MG63 (cell line): ENCODE measurements at places on chromosomes 3 and 15. TPM values are rescaled to one million over a fixed set of nuclear protein-coding genes. Genes with fewer than 3 reads are reported as not detected.

DNA sequence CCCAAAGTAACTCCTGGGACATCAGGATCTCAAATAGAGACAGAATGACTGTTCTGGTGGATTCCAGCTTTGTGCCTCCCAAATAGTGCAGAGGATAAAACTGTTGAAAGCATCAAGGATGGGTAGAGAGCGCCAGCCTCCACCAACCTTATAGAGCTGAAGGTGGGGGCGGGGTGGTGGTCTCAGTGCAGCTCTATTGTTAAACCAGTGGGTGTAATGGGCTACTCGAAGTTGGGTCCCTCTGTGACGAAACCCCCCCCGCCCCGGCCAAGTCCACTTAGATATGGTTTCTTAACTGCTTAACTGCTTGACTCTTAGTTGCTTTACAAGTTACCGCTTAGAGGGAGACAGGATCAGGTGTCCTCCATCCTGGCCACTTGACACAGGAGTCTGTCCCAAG lies 22.7 kb downstream of the DHX30 start:
- no peak for DNase-seq

- no peak for DNase-seq
Observed at GRCh38 chr3:128082546-128082945, 30.3 kb downstream of the SEC61A1 start.

Gene SATB1
- not detected in 2 replicates for total RNA-seq

Gene MYRIP
- 1.9 and 2.6 TPM in 2 replicates for total RNA-seq

DNA sequence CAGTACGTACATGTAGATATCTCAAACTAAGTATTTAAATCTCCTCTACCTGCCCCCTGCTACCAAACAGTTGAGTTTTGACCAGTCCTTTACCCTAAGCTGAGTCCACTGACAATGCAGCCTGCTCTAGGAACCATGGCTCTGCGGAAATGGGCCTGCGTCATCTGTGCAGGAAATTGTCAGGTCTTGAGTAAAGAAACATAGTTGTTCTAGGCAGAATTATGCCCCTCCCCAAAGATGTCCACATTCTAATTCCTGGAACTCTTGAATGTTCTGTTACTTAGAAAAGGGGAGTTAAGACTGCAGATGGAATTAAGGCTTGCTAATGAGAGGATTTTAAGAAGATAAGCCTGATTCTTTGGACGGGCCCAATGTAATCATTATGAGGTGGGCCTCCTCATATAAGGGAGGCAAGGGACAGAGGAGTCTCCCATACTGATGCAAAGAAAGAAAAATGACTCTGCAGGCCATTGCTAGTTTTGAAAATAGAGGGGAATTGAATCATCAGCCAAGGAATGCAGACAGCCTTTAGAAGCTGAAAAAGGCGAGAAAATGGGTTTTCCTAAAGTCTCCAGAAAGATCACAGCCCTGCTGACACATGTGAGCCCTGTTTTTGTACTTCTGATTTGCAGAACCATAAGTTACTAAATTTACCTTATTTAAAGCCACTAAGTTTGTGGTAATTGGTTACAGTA lies 5.5 kb upstream of the VGLL3 start:
- DNase-seq = no peak

Gene KLF15
- 0.22 and 0.26 TPM in 2 replicates for total RNA-seq

- DNase-seq = no peak
Observed at GRCh38 chr3:8627201-8627940, 17.2 kb downstream of the SSUH2 start.

DNA sequence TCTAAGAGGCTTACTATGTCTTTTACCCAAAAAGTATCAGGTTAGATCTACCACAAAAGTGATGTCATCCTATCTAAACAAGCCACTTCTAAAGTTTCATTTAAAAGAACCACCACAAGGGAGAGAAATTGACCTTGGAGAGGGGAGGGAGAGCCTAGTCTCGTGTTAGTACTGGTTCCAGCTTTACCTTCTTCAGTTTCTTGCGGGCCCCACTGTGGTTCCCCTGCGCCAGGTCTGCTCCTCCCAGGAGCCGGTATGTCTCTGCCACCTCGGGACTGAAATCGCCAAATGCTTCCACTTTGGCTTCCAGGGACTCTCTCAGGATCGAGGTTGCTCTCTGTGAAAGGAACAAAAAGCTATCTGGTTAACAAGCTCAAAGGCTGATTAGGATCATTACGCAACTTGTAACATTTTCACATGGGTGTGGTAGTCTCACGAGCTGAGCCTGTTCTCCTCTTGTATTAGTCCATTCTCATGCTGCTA lies 51.1 kb downstream of the SYNM start:
- DNase-seq = no peak

- DNase-seq = no peak
Observed at GRCh38 chr15:50059883-50060282, 59.1 kb downstream of the ATP8B4 start.

GRCh38 chr15:66308531-66308930 lies 15.2 kb downstream of the DIS3L start:
- no peak for DNase-seq

GRCh38 chr3:126857928-126858327 lies 125.0 kb upstream of the PLXNA1 start:
- DNase-seq = no peak

Gene PATL2
- not detected in 2 replicates for total RNA-seq

DNA sequence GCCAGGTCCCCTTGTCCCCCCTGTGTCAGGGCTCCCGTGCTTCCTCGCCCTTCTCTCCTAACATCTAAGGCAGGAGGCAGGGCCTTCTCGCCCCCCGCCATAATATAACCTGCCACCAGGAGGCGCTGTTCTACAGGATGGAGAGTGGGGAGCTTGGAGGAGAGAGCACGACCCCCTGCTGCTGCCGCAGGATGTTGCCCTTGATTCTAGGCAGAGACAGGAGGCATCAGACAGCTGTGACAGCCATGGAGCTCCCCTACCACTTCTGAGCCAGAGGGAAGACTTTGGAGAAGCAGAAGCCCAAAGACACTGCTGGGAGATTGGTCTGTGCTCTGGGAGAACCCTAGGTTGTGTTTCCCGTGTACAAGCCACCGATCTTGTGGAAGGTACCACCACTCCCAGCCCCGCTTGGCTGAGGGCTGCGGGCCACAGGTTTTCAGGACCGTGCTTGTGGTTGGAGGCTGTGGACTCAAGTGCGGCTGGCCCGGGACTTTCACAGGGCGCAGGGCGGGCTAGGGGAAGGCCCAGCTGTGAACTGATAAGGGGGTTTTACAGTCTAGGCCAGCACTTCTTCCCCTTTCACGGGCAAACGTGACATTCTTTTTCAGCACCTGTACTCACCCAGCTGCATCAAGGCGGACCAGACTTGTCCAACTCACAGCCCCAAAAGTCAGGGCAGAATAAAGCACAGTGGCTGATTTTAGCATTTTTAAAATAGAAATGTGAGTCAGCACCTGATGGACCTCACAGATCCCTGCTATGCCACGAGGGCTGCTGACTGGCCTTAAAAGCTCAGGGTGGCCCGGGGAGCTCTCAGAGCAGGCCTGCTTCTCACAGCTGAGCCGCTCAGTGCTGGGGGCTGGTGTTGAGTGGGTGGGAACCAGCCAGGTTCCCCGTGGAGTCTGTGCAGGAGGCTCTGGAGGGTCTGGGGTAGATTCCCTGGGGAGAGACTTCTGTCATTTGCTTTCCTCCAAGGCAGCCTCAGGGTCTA lies 2.6 kb upstream of the TIGIT start:
- peak; percentile 73 for DNase-seq

DNA sequence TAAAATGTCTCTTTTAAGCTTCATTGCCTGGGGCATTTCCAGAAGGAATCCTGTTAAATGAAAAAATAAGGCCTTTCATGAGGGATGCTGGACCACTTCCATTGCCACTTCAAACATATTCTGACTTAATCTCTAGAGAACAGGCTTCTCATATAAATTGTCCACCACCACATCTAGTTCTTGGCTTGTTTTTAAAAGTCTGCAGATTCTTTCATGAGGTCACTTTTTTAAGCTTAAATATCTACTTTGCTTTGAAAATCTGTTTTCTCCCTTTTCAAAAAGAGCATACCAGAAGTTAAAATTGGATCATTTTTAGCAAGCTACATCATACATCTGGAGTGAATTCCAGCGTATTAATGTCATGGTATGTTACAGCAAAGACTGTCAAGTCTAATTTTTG lies 131.6 kb downstream of the C3orf70 start:
- DNase-seq = no peak

- DNase-seq = no peak
Observed at GRCh38 chr3:20073683-20074082, 33.4 kb downstream of the KAT2B start.

DNA sequence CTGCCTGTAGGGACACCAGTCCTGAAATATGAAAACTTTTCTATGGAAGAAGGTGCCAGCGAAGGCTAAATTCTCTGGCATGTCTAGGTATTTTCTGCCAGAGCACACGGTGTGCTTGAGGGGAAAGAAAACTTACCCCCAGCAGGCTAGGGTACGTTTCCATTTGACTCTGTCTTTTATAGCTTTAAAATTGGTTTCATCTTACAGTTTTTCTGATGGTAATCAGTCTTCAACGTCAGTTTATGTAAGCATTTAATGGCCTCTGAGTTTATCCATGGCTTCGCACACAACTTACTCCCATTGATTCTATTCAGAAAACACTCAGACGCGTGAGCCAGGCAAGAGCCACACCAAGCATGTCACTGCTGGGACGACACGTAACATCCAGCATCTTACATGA lies 249.7 kb downstream of the ADAMTS17 start:
- DNase-seq = no peak

DNA sequence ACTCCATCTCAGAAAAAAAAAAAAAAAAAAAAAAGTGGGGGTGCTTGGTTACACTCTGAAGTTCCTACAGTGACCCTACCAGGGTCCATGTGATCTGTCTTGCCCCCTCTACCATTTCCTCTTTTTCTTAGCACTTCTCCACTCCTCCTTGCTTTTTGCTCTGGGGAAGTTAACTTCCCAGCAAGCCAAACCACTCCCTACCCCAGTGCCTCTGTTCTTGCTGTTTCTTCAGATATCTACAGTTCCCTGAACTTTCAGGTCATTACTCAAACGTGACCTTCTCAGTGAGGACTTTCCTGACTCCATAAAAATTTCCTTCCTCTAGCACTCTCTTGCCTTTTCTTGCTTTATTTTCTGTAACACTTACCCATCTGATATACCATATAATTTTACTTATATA lies 61.1 kb upstream of the GCNT3 start:
- no peak for DNase-seq

- no peak for DNase-seq
Observed at GRCh38 chr3:55567615-55568014, 80.5 kb upstream of the WNT5A start.

DNA sequence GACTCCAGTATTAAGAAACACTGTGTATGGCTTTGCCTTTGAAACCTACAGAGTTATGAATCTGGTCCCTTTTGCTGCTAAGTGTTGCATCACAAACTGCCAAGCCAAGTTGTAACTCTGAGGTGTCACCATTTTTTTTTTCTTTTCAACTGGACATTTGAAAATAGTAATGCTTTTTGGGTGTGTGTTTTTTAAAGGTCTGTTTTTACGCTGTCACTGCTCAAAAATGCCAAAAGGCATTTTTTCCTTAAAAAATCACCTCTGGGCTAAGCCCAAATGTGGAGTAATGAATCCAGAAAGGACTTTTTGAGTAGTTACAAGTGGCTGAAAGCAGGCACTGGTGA lies 9.5 kb downstream of the SMAD3 start:
- no peak for DNase-seq

Gene TAGLN3
- total RNA-seq = not detected in 2 replicates

- no peak for DNase-seq
Observed at GRCh38 chr3:122681974-122682409, 1.4 kb downstream of the PARP14 start.

Gene EPHA3
- total RNA-seq = 0.30 TPM in 1 of 2 replicates, not detected in the other

DNA sequence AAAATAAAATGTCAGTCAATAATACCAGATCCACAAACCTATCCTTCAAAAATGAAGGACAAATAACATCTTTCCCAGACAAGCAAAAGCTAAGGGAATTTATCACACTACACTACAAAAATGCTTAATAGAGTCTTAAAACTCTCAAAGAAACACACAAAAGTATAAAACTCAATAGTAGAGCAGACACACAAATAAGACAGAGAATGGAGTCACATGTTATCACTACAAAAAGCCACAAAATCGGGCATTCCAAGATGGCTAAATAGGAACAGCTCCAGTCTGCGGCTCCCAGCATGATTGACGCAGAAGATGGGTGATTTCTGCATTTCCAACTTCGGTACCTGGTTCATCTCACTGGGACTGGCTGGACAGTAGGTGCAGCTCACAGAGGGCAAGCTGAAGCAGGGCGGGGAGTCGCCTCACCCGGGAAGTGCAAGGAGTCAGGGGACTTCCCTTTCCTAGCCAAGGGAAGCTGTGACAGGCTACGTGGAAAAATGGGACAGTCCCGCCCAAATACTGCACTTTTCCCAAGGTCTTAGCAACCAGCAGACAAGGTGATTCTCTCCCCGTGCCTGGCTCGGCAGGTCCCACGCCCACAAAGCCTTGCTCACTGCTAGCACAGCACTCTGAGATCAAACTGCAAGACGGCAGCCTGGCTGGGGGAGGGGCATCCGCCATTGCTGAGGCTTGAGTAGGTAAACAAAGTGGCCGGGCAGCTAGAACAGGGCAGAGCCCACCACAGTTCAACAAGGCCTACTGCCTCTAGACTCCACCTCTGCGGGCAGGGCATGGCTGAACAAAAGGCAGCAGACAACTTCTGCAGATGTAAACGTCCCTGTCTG lies 46.3 kb downstream of the SENP7 start:
- DNase-seq = no peak

Gene HTR3E
- total RNA-seq = not detected in 2 replicates

- DNase-seq = no peak
Observed at GRCh38 chr3:50609071-50609762, 2.4 kb downstream of the CISH start.

DNA sequence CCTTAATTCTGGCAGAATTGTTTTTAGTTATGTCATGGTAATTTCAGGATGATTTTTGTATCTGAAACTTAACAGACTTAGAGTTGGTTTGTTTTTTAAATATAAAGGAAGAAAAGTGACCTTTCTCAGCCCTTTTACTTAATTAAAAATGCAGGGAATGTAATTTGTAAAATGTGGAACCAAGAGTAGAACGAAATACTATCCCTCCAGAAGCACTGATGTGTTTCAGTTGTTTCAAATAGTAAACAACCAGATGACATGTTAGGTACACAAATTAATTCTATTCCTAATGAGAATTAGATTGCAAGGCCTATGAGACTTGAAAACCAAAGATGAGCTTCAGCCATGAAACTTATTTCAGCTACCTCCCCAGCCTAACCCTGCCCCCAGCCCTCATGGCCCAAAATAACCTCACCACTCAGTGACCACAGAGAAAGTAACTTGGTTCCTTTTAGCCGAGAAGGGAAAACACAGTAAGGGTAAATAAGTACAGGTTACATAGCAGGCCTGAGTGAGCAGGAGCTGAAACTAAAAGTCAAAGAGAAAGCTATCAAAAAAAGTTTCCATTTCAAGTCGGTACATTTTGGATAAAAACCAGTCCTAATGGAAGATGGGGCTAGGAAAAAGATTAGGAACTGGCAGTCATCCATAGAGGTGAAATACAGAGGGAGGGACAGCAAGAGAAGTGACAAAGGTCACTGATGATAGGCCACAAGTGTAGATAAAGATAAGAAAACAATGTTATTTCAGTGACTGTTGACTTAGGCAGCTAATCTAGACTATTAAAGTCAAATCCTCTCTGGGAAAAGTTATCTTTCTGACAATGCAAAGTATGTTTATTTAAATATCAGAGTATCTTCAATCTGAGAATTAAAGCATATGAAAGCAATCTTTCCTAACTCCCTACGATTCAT lies 23.2 kb downstream of the SENP8 start:
- no peak for DNase-seq

GRCh38 chr3:183393625-183394024 lies 34.8 kb downstream of the MCF2L2 start:
- no peak for DNase-seq

- peak; percentile 77 for DNase-seq
Observed at GRCh38 chr3:155870945-155871745, 695 bp downstream of the GMPS start.
